Effector CD8-positive, alpha-beta T cell (primary cell): ENCODE measurements at places on chromosomes 3 and 15.

DNA sequence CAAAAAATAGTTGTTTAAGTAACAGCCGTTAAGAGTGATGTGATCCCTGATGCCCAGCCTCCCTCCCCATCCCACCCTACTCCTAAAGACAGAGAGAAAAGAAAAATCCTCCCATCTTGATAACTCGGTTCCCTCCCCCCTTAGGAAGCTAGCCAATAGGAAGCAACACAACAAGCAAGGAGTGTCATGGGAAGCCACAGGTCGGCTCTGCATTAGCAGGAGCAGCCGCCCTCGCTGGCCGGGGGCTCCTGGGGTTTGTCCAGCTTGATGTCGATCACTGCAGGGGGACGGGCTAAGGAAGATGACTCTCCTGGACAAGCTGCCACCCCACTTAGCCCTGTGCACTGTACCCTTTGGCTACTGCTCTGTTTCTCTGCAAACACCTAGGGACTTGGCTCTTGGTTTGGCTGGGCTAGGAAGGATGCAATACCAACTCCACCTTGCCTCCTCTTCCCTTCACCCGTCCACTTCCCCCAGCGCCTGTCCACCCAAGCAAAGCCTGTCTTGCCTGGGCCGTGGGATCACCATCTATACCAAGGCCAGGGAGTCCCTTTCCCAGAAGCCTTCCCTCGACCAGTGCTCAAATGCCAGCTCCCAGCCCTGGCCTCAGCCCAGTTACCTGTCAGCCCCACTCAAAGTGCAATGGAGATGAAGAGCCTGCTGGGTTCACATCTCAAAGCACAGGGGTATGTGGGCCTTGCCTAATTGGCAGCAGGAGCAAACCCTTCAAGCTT, 23.1 kb downstream of the SRPRB start:
- DNase-seq = no peak

DNA sequence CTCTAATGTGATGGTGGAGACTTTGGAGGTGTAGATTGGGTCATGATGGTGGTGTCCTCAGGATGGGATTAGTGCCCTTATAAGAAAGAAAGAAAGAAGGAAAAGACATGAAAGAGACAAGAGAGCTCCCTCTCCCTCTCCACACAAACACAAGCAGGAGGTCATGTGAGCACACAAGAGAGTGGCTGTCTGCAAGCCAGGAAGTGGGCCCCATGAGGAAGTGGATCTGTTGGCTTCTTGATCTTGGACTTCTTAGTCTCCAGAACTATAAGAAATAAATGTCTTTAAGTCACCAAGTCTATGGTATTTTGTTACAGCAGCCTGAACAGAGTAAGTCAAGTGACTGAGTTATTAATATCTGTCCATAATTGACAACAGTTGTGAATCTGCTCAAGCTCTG, 17.1 kb downstream of the IQCB1 start:
- no peak for DNase-seq

GRCh38 chr3:31532587-31533168, at the start of gene STT3B:
TSS of gene STT3B (plus strand) at chr3:31532925. CDS start at chr3:31532999, 74 bp downstream.
- peak; percentile 72 for DNase-seq

GRCh38 chr15:49982584-49982983, 136.4 kb downstream of the ATP8B4 start:
- DNase-seq = no peak

DNA sequence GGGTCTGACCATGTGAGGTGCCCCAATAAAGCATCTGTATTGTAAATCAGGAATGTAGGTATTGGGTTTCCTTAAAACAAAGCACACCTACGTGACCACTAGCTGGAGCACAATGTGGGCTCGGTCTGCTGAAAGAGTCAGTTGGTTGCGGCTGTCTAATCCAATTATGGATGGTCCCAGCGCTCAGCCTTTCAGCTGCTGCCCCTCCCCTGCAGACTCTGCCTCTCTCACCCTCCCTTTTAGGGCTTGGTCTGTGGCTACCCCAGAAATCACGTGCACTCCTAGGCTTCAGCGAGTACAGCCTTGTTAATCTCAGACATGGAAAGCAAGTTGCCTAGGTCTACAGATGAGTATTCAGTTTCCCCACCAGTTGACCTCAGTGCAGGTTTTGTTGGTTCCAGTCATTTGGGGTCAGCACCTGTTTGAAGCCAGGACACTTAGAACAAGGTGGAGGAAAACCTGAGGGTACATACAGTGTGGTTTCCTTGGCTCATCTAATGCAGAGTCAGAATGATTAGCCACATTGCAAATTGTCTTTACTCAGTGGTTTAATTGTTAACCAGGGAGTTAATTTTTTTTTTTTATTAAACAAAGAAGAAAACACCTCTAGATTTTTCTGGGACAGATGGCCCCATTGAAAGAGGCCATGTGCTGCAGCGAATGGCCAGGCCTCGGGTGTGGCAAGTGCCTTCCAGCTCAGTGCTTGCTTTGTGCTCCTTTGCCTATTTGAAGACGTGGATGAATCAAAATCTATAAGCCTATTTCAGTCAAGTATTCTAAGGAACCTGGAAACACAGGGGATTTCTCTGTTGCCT, 137.7 kb downstream of the IGF1R start:
- DNase-seq = no peak

DNA sequence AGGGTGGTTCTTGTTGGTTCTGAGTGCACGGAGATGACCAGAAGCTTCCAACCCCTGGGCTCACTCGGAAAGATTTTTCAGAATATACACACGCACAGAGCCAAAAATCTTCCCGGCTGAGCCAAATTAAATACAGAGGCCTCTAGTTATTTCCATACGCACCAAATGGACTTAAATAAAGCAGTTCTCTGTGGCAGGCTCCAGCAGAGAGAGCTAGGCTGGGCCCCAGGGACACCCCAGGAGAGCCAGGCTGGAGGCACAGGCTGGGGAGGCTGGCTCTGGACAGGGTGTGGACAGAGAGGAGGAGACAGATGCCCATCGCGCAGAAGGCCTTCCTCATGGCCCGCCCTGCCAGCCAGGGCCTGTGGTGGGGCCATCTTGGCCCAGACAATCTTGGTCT, 115.9 kb downstream of the IQSEC1 start:
- DNase-seq = no peak

DNA sequence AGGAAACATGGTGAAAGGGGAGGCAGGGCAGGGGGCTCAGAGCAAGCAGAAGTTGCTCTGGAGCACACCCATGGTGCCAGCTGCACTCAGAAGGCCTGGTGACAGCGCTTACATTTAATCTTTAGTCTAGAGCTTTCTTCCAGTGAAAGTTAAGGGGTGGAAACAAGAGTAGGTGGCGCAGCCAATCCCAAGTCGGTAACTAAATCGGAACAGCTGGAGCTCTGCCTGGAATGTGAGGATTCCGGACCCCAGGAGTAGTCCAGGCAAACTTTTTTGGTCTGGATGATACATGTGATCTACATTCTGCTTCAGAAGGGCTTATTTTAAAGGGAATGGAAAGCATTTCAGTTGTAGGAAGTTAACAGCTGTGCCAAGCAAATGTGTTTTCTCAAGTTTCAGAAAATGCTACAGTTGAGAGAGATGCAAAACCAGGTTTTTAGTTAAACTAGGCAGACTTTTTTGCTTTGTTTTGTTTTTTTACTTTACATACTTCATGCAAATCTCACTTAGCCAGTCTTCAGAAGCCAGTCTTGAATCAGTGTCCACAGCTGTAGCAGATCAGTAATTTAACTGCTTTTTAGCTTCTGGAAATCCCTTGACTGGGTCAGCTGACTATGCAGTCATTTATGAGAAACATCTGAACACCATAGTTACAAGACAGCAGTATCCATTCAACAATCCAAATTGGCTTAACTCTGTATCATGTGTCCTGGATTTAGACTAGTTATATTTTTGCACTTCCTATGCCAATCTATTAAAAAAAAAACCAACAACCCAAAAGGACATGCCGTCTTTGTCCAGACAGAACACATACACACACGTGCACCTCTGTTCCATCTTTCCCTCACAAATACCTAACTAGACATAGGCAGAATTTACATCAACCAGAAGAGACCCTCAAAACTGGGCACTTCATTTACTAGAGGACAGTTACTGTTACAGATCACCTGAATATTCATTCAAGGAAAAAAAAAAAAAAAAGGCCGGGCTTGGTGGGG, 33.2 kb downstream of the ZNF106 start:
- DNase-seq = no peak

DNA sequence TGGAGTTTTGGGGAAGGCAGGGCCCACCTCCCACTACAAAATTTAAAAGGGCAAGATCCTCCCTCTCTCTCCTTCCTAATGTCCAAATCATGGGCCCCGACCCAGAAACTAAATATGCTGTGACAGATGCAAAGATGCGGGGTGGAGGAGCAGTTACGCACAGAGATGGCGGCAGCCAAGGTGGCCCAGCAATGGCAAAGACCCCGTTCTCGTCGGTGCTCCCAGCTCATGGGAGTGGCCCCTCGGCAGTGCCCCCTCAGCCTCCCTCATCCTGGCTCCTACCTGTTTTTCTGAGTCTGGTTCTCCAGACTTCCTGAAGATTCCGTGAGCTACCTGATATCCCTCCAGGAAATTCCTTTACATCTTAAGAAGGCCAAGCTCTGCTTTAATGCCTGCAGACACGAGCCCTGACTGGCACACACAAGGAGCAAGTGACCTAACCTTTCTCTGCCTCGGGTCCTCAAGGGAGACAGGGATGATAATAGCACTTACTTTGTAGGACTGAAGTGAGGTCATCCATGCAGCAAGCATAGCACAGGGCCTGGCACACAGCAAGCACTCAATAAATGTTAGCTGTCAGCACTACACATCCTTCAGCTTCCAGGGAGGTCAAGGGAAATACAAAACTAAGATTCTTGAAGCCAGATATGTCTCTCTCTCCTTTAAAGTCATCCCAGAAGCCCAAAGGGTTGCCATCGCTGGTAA, 103.5 kb downstream of the LSM3 start:
- DNase-seq = no peak

GRCh38 chr3:130077636-130078035, 4.0 kb upstream of the ALG1L2 start:
- DNase-seq = no peak
